NCI-H1092 treated with DMSO at 0.1 percent for 48 hours (cell line): ENCODE measurements at places on chromosomes 16 and 17.

GRCh38 chr17:1736348-1737281, 6.1 kb upstream of the SERPINF2 start:
- DNase-seq = no peak

DNA sequence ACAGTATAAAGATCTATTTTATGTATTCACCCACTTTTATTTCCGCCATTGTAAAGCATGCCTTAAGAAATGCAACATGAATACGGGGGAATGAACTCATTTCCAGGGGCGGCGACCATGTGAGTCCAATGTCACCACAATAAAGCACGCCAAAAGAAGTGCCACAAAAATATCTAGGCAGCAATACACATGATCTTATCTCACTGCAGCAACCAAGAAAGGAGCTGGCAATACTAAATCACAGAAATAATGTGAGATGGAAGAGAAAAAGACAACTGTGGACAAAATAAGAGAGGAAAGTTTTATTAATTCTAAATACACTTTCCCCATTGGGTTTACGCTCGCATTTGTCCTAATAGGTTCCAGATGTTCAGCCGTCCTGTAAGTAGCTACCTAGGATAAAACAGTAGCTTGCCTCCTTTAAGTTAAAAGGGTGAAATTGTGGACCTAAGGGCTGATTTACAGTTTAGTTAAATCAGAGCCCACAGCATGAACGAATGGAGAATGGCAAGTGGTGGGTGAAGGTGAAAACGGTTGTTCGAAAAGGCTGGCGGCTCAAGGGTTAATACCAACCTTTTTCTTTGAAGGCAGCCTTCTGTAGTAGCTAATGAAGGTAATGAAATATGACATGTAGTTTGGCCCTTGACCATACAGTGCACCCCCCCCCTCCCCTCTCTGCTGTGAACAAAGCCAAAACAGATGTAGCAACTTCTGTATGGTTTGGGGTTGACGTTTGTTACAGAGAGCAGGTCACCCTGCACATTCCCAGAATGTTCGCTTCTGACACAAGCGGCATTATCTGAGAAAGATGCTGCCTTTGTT, 504.2 kb upstream of the PSMD7 start:
- no peak for DNase-seq

GRCh38 chr17:79835953-79836509, 3.2 kb downstream of the CBX4 start:
- DNase-seq = no peak

GRCh38 chr16:12802661-12803060, 1.0 kb downstream of the CPPED1 start:
- no peak for DNase-seq

DNA sequence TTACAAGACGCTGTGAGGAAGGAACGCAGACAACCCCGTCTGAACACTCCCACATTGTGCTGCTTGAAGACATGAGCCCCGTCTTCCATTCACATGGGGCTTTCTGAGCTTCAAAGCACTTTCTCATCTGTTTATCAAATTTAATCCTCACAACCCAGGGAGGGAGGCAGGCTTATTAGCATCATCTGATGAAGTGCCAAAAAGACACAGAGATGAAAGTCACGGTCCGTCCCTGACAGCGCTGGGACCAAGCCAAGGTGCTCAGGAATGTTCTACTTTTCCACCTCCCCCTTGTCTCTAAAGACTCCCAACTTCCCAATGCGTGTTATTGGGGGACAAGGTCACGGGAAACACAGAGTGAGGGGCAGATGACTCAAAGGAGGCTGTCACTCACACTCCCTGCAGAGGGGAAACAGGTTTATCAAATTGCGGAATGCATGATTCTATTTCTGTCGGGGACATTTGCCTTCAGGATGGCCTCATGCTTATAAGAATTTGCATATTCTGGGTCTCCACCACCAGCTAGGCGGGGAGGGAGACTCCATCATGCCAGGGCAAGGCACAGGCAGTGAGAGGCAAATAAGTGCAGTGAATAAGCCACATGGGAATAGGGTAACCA, 10.7 kb downstream of the XYLT1 start:
- DNase-seq = no peak

DNA sequence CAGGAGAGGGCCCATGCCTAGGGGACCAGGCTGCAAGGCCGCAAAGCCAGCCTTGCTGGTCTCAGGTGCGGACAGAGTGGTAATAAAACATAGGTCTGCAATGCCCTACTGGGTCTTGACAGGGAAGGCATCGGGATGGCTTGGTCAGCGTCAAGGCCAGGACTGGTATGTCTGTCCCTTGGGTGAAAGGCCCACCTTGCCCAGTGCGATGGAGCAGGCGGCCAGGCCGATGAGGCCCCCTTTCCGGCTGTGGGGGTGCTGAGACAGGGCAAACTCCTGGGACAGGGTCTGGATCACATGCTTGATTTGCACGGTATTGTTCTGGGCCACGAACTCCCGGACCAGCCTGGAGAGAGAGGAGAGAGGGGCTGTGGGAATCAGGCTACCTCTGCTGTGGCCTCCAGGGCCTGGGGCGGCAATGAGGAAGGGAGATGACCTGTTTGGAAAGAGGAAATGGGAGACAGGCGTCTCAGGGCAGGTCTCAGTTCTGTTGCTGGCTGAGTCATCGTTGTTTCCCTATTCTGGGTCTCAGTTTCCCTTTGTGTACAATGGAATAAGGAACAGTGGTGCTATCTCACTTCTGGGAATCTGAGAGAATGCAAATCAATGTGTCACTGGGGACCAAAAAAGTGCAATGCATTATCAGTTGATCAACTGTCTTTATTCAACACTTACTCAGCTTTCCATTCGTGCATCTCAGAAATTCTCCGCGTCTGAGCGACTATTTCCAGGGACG, 14.8 kb downstream of the VAC14 start:
- DNase-seq = no peak

GRCh38 chr17:79844869-79845600, 5.8 kb upstream of the CBX4 start:
- no peak for DNase-seq

GRCh38 chr17:35930211-35931065, at the start of gene RDM1:
Gene RDM1, minus strand, starts transcription at chr17:35930773. Its CDS starts 46 bp downstream, at chr17:35930727.
- peak; percentile 81 for DNase-seq

DNA sequence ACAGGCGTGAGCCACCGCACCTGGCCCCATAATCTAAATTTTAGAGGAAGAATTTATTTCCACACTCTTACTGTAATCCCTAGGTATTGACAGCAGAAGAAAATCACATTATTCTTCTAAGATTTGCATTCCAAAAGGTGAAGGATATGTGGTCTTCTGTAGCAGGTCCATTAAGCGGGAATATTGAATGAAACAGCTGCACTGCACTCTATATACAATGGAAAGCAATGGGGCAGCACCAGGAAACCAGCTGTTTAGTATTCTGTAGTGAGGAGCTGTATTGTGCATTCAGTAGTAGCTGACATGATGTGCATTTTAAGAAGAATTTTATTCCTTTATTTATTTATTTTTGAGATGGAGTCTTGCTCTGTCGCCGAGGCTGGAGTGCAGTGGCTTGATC, 49.6 kb downstream of the PSMD12 start:
- DNase-seq = no peak

DNA sequence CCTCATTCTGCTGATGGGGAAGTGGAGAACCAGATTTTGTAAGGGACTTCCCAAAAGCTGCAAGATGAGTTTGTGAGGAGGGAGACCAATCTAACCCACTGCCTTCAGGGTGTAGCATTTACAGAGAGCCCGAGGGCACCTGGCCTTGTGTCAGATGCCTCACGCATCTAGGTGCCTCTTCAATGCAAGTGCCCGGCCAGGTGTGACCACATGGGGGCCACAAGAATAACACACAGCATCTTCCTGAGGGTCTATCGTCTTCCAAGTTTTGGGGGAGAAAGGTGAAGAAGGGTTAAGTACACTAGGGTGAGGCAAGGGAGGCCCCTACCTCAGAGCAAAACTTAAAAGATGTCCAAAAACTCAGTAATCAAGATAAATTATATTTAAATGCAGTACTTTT, 401.7 kb upstream of the CDH5 start:
- no peak for DNase-seq

DNA sequence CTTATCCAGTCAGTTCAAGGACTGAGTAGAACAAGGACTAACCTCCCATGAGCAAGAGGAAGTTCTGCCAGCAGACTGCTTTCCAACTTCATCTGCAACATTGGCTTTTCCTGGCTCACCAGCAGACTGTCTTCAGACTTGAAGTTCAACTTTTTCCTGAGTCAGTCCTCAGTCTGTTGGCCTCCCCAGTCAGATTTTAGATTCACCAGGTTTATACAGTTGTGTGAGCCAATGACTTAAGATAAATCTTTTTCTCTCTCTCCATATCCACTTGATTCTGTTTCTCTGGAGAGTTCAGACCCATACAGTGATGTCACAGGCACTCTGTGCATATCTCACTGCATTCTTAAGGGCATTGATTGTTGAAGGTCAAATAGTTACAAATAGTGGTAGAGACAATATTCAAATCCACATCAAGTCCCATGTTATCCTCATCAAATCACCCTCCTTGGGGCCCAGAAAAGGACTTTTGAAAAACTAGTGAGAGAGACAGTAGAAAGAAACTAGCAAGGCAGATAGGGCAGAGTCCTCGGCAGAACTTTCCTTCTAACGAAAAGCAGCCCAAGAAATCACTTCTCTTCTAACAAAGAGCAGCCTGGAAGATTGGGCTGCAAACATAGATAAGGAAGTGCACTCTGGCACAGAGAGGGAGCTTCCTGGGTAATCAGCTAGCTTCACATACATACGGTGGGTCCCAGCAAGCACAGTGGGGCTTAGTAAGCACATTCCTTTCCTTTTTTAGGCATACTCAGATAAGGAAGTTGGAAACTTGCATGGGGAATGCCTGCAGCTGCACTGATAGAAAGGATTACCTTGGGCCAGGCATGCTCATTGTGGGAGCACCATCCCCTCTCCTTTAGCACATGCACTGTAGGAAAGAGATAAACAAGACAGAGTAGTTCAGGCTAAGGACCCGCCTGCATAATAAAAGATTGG, 132.3 kb upstream of the FAM20A start:
- no peak for DNase-seq

GRCh38 chr16:46920402-46921068, 36.4 kb downstream of the GPT2 start:
- DNase-seq = no peak

DNA sequence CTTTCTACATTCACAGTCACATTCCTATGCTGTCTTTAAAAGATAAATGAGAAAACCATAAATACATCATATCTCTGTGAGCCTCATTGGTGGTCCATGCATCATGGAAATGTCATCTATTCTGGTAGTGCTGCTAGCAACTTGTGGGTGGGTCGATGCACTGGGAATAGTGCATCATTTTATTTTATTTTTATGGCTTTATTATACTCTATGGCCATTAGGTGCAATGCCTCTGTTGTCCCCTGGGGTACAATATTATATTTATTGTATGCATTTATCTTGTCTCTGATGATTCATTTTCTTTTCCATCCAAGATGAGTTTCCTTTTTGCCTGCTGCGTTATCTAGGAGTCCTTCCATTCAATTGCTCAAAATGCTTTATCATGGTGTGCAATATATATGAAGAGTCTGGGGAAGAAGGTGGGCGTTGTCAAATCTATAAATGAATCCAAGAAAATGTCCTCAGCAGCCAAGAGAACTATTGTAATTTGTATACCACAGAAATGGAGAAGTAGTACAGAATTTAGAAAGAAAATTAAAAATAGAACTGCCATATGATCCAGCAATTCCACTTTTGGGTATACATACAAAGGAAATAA, 324.0 kb downstream of the KCNJ2 start:
- DNase-seq = no peak
